Uterus (tissue), 4 donors: ENCODE measurements at places on chromosomes 16 and 17. TPM values are rescaled to one million over a fixed set of nuclear protein-coding genes. Genes with fewer than 3 reads are reported as not detected.
A peak's percentile ranks its signal among the peaks of the same experiment; 100 is the strongest.

- DNase-seq, result no peak
Observed at GRCh38 chr17:10724546-10725195, 5.2 kb downstream of the TMEM220 start.

GRCh38 chr17:62188713-62189112, 123.6 kb upstream of the MED13 start:
- DNase-seq, result no peak

CCL3 gene
- not detected for total RNA-seq

GRCh38 chr16:53605831-53606400, 97.7 kb downstream of the RPGRIP1L start:
- DNase-seq, result no peak

DNA sequence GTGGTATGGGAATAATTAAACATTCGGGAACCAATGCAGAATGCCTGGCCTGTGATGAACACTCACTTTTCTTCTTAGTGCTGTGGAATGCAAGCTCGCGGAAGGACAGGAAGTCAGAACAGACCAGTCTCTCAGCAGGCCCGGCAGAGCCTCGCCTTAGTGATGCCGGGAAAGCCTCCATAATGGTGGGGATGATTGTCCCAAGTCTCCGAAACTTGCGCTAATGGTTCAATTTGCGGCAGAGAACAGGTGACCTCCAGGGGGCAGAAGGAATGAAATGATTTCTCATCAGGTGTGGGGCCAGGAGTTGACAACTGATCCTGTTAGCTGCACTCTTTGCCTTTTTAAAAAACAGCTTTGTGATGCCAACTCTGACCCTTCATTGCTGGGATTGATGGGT, 170.6 kb downstream of the GSG1L start:
- no peak for DNase-seq

DNA sequence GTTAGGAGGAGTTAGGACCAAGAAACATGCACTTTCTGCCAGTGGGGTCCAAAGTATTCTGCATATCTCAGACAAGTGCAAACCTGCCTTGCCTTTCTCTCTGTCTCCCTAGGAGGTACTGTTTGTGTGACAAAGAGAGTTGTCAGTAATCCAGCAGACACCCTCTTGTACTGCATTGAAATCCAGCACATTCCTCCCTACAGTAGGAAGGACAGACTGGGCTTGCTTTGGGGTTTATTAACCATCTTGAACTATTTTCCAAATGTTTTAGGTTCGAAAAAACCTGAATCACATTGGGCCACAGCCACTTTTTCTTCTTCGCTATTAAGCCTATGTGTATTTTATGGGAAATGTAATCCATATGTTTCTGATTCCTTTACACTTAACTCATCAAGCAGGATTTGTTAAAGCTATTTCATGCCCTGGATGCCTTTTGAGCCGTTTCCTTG, 204.2 kb upstream of the KCNJ16 start:
- DNase-seq, result no peak

GRCh38 chr17:73582821-73583220, 61.4 kb downstream of the SDK2 start:
- no peak for DNase-seq

GRCh38 chr16:23131036-23131435, 18.2 kb downstream of the USP31 start:
- DNase-seq, result no peak

GRCh38 chr17:83200231-83200699, 120.9 kb downstream of the METRNL start:
- DNase-seq, result peak; percentile 36

DNA sequence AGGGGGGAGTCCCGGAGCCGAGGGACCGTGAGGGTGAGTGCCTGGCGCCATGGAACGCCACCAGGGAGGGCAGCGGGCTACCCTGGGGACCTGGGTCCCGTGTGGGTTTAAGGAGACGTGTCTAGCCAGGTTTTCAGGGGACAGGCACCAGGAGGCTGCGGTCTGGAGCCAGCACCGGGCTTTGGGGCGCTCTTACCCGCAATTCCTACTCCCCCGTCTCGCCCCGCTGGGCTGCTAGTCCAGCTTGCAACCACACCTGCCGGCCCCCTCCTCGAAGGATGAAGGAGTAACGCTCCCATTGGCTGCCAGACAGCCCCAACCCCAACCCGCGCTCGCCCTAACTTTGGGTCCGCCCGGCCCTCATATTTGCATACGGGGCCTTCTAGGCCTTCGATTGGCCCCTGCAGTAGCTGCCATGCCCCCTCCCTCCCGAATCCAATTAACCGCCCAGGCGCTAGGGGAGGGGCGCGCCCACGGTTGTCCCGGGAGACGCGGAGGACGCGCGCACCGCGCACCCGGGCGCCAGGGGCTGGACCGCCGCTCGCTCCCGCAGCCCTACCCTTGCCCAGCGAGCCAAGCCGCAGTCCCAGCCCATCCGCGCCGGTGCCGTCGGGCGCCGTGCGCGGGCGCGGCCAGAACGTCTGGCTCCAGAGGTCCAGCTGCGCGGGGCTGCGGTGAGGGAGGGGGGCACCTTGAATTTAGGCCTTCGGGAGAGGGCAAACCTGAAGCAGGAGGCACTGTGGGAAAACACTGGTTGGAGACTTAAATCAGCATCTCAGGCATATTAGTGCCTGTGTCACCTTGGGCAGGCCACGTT, at the start of gene TTLL6:
Gene TTLL6, minus strand, starts transcription at position 456 of the 817 bp plus-strand sequence. Its CDS starts 157 bp downstream, at position 299.
- peak; percentile 80 for DNase-seq

HOXB4 gene
- total RNA-seq, result not detected

DNA sequence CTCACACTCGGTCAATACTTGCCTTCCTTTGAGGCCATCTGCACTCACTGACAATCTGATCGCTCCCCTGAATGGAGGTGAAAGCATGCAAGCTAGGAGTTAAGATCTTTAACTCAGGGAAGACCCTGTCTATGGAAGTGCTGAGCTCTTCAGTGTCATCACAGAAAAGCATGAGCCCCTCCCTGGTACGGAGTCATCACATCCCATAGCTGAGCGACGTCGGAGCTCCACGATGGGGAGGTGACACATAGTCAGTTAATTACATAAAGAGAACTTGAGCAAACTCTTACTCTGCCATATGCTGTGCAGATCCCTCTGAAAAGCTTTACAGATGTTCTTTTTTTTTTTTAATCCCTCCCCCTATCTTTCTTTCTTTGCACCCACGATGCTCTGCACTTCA, 463.2 kb downstream of the WWOX start:
- DNase-seq, result no peak

DNA sequence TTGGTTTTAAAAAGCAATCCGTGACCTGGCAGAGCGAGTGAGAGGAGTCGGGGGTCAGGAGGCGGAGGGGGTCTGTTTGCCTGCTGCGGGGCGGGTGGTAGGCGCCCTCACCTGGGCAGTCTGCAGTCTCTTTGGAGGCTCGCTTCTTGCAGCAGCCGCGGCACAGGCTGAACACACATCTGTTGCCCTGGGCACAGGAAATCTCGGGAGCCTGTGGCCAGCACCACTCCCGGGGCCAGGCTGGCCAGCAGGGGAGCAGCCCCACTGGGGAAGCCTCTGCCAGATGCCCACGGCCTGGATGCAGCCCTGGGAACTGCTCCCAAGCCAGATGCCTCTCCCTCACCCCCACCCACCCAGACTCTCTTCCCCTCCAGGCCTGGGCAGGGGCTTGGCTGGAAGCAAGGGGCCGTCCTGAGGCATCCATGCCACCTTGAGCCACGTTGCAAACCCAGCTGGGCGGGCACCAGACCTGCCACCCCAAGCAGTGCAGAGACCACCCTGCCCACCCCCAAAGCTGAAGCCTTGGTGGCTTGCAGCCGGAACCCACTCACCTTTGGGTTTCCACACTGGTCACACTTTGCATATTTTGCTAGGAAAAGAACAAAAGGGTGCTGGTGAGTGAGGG, 6.6 kb downstream of the GPS1 start:
- DNase-seq, result no peak

- peak; percentile 68 for DNase-seq
Observed at GRCh38 chr16:53518550-53519416, 15.8 kb upstream of the AKTIP start.

DNA sequence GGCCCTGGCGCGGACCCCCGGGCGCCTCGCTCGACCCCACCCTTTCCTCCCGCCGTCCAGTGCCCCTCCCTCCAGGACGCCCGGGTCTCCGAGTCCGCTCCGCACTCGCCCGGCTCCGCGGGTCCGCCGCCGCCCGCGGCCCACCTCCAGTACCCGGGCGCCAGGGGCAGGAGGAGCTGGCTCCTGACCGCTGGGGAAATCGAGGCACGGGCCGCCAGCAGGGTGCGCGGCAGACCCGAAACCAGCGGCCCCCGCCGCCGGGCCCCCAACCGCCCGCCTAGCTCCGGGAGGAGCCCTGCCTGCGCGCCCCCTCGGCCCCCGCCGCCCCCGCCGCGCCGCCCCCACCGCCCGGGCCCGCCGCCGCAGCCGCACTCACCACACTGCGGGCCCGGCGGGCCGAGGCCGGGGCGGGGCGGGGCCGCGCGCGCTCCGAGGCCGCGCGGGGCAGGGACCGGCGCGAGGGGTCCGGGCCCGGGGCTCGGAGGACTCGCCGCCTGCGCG, 333 bp downstream of the MAFG start:
- no peak for DNase-seq

GRCh38 chr17:67520916-67521774, 144.1 kb downstream of the PITPNC1 start:
- DNase-seq, result no peak

DNA sequence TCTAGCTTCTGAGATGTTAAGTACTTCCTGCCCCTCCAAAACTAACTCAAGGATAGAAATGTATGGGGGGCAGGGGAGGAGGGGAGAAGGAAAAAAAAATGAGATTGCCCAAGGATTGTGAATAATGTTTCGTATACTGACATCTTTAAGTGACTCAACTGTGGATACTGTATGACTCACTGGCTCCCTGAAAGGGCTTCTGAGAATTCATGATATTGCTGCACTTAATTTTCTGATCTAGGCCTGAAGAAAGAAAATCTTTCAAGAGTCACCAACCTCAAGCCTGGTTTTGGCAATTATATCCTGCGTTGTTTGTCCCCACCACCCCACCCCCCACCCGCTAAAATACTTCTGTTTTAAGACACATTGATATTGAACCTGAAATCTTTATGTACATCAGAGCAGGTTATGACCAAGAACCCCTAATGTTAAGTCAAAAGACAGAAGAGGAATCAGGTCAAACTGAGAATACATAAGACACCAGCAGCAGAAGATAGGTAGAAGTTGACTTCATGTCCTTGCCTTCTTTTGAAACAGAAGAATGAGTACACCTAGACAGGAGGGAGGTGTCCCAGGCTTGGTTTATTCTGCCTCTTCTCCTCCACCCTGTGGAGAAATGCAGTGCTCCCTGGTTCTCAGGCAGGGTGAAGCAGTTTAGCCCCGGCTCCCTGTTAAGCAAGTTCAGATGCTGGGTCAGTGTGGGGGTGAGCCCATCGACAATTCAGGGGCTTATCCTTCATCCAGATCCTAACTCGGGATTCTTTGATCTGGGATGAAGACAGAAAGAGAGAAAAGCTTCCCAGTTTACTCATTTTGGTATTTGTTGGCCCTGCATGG, 3.3 kb upstream of the FBXL20 start:
- no peak for DNase-seq

RHBDF1 gene
- total RNA-seq, result 14.7 TPM
